M059J (cell line): ENCODE measurements at places on chromosomes 3 and 15. TPM values are rescaled to one million over a fixed set of nuclear protein-coding genes. Genes with fewer than 3 reads are reported as not detected.

Gene GOLGA8O
- total RNA-seq = 0.07 and 0.12 TPM in 2 replicates

Gene AHSG
- total RNA-seq = not detected in 2 replicates

Gene CADM2
- total RNA-seq = not detected in 2 replicates

Gene PIF1
- 9.0 and 11.1 TPM in 2 replicates for total RNA-seq

Gene PAQR5
- total RNA-seq = 1.3 and 3.5 TPM in 2 replicates

Gene STAB1
- total RNA-seq = 0.05 TPM in 1 of 2 replicates, not detected in the other

Gene NMB
- 3.4 and 7.4 TPM in 2 replicates for total RNA-seq

Gene GADL1
- total RNA-seq = not detected in 2 replicates

Gene LRRC31
- total RNA-seq = not detected in 2 replicates

Gene GPR87
- total RNA-seq = 0.66 and 0.74 TPM in 2 replicates

Gene APBA2
- total RNA-seq = 9.2 and 11.2 TPM in 2 replicates

Gene SSUH2
- 0.05 TPM in 1 of 2 replicates, not detected in the other for total RNA-seq

Gene TMEM40
- total RNA-seq = 0.74 and 1.3 TPM in 2 replicates

Gene SH2D7
- not detected in 2 replicates for total RNA-seq

Gene MNS1
- 3.4 and 5.6 TPM in 2 replicates for total RNA-seq

Gene DUOXA2
- total RNA-seq = 0.05 TPM in 1 of 2 replicates, not detected in the other

Gene PPP2R3A
- 22.2 and 22.5 TPM in 2 replicates for total RNA-seq

Gene MESP2
- total RNA-seq = 0.15 and 0.62 TPM in 2 replicates

Gene SPTSSB
- total RNA-seq = not detected in 2 replicates

Gene RASGRP1
- 0.22 and 0.52 TPM in 2 replicates for total RNA-seq
